ENCODE measurements at places on chromosomes 13 and 19. TPM values are rescaled to one million over a fixed set of nuclear protein-coding genes. Genes with fewer than 3 reads are reported as not detected.

The THSD8 gene
- total RNA-seq = 30.3 TPM

The ZNF587B gene
- 9.7 TPM for total RNA-seq

The IGFL1 gene
- not detected for total RNA-seq

The KLK12 gene
- total RNA-seq = not detected

The PTGIR gene
- 23.9 TPM for total RNA-seq

GRCh38 chr19:51006406-51006805, 5.0 kb upstream of the KLK8 start:
- DNase-seq = no peak

DNA sequence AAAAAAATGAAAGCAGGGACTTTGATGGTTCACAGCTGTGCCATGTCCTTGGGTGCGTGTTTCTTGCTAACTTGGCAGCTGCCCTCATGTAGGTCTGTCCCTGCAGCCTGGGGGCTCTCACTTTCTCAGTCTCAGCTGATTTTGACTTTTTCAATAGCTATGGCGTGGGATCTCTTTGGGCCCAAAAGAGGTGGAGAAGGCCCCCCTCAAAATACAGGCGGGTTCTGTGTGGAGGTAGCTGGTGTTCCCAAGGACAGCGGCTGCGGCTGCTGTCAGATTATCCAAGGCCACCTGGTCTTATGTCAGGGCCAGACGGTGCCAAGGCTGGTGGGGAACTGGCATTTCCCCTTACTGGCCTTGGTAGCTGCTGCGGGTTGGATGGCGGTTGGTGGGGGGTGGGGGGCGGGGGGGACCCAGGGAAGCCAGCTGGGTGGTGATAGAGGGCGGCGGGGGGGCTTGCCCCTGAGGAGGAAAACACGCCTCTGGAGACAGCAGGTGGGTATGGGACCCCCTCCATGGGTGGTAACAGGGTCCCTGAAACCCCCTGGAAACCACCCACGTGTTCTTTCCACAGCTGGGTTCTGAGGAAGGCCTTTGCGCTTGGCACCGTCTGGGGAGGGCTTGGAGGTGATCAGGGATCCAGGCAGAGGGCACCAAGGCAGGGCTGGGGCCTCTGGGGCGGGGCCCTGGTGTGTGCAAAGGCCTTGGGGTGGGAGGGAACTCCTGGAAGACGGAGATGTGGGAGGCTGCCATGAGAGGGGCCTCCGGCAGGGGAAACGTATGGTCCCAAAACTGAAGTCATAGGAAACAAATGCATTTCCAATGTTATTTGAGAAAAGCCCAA, 4.1 kb downstream of the TIMM13 start:
- no peak for DNase-seq

DNA sequence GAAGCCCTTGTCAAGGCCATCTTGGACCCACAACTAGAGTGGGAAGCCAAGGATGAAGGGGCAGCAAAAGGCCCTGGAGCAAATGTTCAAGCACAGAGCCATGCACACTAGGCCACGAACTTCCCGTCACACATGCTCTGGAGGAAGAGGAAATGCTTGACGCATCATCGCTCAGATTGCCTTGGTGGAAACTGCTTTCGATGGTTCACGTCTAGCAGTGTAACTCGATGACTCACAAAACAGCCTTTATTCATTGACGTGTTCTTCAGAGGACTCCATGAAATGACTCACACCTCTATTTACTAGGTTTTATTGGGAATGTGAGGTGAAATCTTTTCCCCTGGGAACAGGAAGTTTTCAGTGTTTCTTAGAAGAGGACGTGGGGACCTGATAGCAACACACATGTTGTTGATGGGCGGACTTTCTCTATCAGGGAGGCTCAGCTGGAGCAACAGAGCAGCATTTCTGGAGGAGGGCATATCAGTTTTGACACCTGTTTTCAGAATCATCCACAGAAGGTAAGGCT, 79.8 kb upstream of the FLT1 start:
- peak; percentile 97 for DNase-seq

DNA sequence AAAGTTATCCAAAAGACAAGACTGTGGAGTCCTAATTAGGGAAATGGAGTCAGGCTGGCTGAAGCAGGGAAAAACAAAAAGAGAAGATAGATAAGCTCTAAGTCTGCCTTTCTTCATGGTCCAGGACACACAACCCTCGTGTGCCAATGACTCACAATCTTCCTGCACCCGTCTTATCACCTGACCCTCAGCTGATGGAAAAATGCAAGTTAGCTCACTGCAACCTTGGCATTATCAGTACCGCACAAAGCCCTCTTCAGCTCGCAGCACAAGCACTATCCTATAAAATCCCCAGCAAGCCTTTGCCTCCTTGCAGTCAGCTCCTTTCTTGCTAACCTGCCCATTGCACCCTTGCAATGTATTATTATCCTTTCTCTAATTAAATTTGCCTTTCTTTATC, 4.3 kb downstream of the OR7A5 start:
- no peak for DNase-seq

DNA sequence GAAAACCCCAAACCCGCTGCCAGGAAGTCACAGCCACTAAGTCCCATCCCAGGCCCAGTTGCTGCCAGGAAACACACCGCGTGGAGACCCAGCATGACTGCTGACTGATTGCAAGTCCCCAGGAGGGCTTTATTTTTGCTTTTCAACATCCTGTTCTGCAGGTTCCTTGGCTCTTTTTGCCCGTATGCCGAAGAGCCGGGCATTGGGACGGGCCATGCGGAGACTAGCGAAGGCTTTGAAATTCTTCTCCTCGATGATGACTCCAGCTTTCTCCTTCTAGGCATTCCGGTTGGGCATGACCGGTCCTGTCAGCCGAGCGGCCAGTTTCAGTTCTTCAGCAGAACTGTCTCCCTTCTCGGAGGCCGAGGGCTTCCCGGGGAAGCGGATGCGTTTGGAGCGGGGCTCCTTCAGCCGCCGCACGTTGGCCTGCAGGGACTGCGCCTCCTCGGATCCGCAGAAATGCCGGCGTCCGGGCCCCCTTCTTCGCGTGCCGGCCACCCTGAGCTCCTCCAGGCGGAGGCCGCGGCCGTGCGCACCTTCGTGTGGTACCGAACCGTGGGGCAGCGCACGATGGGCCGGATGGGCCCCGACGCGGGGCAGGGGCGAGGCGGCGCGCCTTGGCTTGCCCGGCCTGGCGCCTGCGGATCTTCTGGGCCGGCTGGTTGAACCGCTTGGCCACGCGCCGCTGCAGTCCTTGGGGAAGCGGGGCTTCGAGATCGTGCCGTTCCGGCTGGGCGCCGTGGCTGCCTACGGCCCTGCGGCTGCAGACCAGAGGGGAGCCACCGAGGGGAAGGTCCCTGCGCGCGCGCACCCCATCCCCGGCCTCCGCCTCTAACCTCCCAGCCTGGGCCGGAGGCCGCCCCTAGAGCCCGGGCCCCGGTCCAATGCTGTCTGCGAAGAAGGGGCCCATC, 15.2 kb downstream of the ZSCAN5C start:
- DNase-seq = no peak
